ENCODE measurements at places on chromosomes 7 and 10.

DNA sequence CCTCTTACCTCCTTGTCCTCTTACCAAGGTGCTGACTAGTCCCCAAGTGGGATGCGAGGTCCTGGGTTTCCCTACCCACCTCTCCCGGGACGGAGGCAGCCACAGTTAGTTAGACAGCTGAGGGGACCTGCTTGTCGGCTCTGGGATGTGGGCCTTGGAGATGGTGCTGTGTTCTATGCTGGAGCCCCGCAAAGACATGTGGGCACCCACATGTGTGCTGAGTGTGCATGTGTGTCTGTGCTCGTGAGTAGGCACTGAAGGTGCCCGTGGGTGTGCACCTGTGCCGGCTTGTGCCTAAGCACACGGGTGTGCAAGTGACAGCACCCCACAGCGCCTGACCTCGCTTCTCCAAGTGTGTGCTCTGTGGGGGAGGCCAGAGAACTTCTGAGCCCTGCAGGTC is 62.2 kb downstream of the NEURL1 start:
- no peak for DNase-seq

GRCh38 chr10:128803790-128804189 is 663.3 kb upstream of the MGMT start:
- no peak for DNase-seq

DNA sequence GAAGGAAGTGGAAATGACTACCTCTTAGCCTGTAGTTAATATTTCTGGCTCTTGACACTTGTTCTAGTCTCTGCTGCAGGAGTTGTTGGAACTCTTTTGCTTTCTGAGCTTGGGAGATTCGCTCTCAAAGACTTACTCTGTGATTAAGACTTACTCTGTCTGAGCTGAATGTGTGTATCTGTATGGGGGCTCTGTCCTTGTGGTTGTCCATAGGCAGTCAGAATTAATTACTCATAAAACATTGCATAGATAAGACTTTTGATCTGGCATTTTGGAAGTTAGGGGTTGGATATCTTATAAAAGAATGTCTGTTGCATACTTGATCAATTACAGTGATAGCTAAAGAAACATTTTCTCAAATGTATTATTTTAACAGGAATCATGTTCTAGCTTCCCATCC is 199.2 kb upstream of the KIAA1217 start:
- DNase-seq: no peak

DNA sequence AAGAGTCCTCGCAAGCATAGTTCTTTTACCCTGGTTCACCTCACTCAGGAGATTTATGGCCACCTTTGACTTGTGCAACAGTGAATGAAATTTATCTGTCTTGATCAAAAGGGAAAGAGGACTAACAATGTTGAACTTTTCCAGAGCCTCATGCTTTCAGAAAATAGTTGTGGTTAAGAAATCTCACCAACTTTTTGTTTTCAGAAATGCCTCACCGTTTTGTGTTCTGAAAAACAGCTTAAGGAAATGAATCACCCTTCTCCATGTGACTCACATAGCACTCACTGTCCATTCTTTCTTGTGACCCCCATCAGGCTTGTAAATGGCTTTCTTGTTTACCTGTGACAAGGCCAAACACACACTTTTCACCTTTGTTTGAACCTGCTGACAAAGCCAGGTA is 148.6 kb upstream of the FAM3C start:
- DNase-seq: no peak

- DNase-seq: no peak
Measured at GRCh38 chr10:24962995-24963394, 10.6 kb upstream of the PRTFDC1 start.

DNA sequence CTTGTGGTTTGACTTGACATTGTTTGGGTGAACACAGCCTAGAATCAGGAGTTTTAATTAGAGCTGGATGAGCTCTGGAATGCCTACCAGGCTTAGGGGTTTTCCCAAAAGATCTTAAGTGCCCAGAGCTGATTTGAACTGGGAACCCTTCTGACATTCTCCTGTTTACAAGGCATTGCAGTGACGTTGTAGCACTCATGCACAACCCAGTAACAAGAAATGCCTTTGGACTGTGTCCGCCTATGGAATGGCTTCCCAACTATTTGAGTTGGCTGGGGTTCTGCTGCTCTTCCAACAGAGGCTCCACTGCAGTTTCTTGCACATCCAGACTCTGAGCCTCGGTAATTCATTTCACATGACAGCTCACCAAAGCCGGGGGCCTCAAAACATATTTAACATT is 76.7 kb upstream of the MKX start:
- no peak for DNase-seq

DNA sequence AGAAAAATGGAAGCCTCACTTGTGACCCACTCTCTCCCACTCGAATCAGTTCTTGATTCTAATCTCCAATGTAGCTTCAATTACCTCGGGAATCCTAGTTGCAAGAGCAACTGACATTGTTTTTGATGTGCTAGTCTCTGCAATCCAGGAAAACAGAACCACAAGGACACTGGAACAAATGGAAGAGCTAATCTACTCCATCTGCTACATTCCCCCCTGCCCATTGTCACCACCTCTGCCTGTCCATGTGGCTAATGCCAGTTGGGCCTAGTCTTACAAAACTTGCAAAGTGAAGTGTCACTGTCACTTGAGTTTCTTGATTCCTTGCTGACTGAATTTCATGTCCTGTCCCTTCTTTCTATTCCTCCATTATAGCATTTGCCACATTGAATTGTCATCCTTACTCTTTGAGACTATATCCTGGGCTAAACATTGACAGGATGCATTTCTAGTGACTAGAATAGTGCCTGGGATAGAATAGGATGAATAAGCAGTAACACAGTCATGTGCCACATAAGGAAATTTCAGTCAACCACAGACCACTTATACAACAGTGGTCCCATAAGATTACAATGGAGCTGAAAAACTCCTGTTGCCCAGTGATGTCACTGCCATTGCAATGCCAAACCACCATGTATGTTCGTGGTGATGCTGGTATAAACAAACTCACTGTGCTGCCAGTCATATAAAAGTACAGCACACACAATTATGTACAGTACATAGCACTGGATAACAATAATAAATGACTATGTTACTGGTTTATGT is 13.5 kb downstream of the GCC1 start:
- no peak for DNase-seq

GRCh38 chr10:8638088-8638672 is 583.7 kb downstream of the GATA3 start:
- no peak for DNase-seq

DNA sequence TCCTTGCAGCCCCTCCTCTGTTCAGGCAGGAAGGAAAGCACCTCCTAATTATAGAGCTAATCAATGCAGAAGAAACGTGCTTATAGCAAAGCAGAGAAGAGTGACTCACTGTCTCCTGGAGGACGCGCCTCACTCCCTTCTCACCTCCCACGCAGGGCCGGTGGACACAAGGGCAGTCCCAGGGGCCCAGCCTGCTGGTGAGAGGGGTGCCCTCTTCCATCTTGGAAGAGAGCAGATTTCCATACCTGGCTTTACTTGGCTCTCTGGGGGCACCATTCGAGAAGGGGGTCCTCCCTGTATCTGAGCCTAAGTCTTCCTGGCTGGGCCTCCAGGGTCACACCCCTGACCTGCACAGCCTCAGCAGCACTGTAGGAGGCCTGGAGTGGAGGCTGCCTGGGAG is 55.8 kb downstream of the RASGEF1A start:
- no peak for DNase-seq

GRCh38 chr7:103094102-103094501 is 19.2 kb downstream of the ARMC10 start:
- DNase-seq: no peak

DNA sequence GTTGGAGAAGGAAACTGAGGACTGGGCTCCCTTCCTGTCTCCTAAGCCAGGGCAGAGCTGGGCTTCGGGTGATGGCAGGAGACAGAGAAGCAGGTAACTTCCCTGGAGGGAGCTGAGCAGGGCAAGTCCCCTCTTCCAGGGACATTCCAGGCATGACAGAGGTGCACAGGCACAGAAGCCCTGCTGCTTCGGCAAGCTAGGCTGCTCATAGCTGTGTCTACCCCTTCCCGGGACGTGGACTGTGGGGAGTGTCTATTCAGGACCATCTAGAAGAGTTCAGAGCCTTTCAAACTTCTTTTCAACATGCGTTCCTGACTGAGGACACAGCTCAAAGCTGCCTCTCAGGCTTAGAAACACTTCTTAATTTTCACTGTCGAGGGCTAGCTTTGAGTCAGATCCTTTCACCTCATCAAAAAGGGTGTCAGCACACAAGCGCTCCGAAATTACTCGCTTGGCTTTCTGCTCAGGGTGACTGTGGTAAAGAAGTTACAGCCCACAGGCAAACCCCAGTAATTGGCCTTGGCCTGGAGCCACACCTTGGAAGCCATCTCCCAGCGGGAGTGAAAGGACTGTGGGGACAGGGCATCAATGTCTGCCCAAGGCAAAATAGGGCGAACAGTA is 63.7 kb upstream of the STEAP1B start:
- DNase-seq: no peak

Data from SK-N-MC (cell line).